ENCODE measurements at places on chromosomes 6 and 20.

GRCh38 chr6:77264970-77265369 is 198.3 kb downstream of the HTR1B start:
- no peak for DNase-seq

DNA sequence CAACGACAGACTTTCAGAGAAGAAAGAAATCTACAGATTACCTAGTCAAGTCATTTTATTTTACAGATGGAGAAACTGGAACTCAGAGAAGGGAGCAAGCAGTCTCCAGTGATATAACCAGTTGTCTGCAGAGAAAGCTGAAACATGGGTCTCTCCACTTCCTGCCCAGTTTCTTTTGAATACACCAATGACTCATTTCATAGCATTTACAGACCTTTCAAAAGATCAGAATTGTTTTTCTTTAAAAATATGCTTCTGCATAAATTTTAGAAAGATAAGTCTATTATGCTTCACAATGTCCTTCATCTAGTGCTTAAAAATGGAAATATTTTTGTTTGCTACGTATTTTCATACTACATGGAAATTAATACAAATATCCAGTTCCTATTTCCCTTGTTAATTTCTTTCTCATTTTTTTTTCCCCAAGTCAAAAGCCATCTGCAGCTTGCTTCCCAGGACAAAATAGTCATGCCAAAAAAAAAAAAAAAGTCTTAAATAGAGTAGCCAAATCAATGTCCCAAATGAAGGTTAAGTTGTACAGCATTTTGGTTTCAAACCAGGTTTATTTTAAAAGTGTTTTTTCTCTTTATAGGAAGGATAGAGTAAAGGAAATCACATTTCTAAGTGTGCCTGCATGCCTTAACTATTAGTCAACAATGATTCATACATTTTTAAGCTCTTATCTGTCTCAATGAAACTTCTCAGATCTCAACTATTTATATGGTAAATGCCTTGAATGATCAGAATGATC is 36.9 kb downstream of the ARHGAP18 start:
- DNase-seq: no peak

DNA sequence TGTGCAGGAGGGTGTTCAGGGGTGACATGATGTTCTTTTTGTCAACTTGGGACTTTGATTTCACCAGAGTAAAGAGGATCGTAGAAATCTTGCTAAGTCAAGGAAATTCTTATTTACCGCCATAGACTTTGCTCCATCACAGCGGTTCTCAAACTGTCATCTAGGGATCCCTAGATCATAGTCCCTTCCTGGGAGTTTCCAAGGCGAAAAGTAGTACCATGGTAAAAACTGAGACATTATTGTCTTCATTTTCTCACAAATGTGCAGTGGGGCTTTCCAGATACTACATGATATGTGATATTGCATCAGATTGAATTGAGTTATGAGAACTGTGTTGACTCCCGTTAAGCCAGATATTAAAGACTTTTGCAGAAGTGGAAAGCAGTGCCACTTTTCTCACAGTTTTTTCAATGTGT is 79.7 kb downstream of the JARID2 start:
- peak; percentile 68 for DNase-seq

- no peak for DNase-seq
Measured at GRCh38 chr6:92271091-92271490, 1148.3 kb downstream of the EPHA7 start.

DNA sequence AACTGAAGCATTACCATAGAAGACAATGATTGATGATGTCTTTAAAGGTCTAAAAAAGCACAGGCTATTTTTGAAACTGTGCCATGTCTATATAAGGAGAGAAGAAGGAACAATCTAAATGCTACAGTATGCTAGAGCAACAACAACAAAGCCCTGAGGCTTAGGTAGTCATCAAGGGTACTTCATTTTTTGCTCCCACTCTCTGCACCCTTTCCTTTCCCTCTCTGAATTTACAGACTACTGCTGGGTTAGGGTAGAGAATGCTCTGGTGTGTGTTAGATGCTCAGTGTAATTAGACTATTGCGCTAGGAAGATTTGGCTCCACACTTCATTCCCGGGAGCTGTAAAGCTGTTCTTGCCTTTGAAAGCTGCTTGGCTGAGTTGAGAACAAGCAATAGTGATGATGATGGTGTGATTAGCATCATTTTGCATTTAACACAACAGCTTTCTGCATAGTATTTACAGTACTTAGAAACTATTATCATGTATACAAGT is 1262.5 kb upstream of the CITED2 start:
- DNase-seq: no peak

DNA sequence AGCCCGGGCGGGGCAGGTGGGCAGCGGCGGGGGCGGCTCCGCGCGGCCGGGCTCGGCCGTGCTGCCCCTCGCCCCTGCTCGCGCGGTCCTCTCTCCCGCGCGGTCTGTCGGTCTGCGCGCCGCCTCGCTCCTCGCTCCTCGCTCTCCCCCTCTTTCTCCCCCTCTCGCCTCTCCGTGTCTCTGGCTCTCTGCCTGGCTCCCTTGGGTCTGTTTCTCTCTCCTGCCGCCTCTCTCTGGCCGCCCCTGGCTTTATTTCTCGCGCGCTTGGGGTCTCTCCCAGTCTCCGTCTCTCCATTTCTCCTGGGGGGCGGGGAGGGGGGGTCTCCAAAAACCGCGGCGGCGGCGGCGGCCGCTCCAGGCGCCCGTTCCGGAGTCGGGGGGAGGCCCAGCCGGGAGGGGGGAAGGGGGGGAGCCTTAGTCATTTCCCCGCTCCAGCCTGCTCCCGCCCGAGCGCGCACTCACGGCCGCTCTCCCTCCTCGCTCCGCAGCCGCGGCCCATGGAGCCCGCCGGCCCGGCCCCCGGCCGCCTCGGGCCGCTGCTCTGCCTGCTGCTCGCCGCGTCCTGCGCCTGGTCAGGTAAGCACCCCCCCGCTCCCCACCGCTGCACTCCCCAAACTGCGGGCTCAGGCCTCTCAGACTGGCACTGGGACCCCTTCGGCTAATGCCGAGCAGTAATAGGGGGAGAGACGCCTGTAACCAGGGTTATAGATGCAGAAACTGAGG is at the start of gene SIRPA:
Gene SIRPA (plus strand): TSS at position 457 of the 723 bp plus-strand sequence. CDS start 41 bp downstream, at position 498.
- DNase-seq: no peak

- DNase-seq: no peak
Measured at GRCh38 chr6:36539814-36540568, 7.3 kb downstream of the STK38 start.

DNA sequence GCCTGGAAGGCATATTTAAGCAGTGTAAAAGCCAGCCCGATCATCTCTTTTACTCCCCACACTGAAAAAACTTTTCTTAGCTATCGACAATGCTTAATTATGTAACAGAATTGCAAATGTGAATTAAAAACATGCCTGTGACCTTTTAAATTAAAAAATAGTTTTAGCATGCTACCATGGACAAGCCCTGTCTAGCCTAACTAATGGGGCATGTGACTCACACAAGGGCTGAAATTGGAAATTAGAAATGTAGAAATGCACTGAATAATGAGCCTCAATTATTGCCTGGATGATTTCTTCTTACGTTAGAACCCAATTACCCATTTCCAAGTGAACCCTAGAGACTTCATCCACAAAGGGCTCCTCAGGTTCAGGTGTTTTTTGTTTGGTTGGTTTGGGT is 82.7 kb downstream of the SIM1 start:
- no peak for DNase-seq

DNA sequence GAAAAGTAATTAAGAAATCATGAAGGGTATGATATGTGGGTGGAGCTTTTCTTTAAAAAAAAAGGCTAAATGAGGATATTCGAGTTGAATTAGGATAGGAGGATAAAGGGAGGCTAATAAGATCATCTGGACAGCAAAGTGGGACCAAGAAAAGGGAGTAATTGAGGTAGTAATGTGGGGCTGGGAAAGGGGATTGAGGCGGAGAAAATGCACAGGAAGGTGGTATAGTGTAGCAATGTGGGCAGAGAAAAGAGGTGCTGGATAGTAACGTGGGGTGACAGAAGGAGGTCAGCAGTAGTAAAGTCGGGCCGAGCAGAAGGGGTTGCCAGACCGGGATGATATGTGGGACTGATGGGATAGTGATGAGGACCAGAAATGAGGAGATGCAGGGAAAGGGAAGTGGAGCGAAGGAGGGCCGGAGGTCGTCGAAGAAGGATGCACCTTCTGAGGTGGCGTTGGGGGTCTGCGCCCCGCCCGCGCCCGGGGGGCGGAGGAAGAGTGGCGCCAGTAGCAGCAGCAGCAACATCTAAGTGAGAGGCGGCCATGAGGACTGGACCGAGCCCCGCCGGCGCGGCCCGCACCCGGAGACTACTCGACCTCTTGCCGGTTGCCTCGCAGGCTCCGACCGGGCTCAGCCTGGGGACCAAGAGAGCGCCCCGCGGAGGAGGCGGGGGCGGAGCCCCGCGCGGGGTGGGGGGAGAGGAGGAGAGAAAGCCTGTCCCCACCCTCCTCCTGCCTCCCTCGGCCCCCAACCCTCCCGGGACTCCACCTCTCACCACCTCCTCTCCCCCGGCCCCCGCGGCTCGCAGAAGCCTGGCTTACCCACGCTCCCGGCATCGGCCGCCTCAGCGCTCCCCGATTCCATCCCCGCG is 887 bp downstream of the GABBR1 start:
- DNase-seq: no peak

GRCh38 chr6:143516690-143517446 is 5.3 kb upstream of the FUCA2 start:
- no peak for DNase-seq

GRCh38 chr20:51318058-51318949 is 224.2 kb downstream of the NFATC2 start:
- peak; percentile 66 for DNase-seq

GRCh38 chr6:39082310-39082709 is 32.7 kb downstream of the SAYSD1 start:
- no peak for DNase-seq

- no peak for DNase-seq
Measured at GRCh38 chr6:169141671-169142537, 111.7 kb downstream of the THBS2 start.

DNA sequence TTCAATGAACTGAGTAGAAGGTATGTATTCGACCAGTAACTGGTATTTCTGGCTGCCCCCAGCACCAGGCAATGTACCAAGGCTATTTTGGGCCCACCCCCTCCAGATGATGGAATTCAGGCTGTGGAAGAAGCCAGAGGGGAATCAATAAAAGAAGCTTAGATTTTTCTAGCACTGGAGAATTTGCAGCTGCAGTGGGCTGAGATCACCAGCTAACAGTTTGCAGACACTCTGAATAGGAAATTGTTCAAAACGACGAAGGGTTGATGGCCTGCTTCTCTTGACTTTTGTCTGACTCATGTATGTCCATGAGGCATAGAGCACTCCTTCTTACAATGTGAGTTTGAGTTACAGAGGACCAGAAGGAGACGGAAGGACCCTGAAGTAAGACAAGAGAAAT is 32.4 kb upstream of the FBXO9 start:
- DNase-seq: no peak

DNA sequence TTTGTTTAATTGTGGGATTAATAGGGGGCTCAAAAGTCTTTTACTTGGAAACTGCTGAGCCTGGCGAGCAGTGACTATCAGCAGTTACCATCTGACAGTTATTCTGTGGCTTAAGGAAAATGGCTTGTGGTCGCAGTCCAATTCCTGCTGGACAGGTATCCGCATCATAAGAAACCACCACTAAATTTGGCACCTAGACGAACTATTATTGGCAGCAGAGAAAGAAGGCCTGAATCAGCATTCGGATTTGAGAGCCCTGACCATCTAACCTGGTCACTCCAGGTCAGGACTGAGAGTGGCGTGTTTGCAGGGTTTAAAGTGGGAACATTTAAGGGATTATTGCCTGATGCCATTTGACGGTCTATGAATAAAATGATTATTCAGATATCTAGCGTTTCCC is 146.4 kb downstream of the RPS12 start:
- no peak for DNase-seq

- no peak for DNase-seq
Measured at GRCh38 chr6:133428295-133428694, 187.1 kb downstream of the EYA4 start.

DNA sequence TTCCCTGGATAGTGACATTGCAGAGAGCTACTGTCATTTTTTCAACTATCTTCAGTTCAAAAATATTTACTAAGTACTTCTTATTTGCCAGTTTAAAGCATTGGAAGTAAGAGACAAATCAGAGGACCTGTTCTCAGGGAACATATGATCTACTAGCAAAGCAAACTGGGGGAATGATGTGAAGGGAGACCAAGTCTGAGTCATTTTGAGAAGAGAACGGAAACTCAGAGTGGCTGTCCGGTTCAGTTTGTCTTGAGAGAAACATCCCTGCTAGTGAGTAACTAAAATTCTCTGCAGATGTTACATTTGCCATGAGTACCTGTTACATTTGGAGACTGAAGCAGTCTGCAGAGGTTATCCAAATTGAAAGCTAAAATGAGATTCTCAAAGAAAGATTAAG is 118.3 kb downstream of the KCNQ5 start:
- no peak for DNase-seq

DNA sequence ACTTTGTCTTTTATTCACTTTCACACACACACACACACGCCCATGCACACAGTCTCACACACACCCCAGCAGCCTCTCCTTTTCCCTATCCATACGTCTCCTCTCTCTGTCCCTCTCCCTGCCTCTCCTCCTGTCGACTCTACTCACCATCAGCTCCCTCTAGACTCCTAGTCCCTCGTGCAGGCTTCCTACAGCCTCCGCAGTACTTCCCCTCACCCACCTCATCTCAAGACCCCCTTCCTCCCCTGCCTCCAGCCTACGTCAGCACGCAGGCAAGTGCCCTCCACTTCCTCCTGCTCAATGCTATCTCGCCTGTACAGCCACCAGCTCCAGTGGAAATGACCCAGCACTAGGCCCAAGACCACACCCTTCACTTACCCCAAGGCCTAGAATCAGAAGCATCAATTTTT is 820 bp upstream of the TREML2 start:
- no peak for DNase-seq

GRCh38 chr6:132005178-132005577 is 54.0 kb upstream of the CCN2 start:
- DNase-seq: no peak

GRCh38 chr6:28053584-28053983 is 26.8 kb upstream of the ZNF165 start:
- DNase-seq: no peak

GRCh38 chr6:7726416-7727085 is 652 bp downstream of the BMP6 start:
- DNase-seq: no peak

DNA sequence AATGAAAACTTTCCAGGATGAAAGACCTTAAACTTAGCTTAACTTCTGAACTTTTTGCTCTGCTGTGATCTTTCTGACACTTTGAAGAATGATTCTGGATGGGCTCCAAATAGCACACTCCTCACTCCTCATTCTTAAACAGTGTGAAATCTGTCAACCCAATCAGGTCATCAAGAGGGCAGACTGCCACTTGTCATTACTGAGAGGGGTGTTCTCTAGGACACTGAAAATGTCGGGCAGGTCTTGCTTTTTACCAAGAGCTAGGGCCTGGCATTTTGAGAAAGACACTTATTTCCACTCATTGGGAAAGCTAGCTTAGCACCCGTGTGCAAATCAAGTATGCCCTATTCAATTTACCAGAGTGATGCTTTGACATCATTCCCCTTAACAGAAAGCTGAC is 122.2 kb downstream of the MTFR2 start:
- no peak for DNase-seq

GRCh38 chr20:57388953-57389694 is 2.1 kb upstream of the RBM38 start:
- DNase-seq: peak; percentile 70

Data from natural killer cell treated with Interleukin-12 subunit alpha and Interleukin-12 subunit beta and Interleukin-15 and Interleukin-18, amount 100 ng/mL, for 72 hours (primary cell).